ENCODE measurements at places on chromosomes 2 and 18. TPM values are rescaled to one million over a fixed set of nuclear protein-coding genes. Genes with fewer than 3 reads are reported as not detected.

DNA sequence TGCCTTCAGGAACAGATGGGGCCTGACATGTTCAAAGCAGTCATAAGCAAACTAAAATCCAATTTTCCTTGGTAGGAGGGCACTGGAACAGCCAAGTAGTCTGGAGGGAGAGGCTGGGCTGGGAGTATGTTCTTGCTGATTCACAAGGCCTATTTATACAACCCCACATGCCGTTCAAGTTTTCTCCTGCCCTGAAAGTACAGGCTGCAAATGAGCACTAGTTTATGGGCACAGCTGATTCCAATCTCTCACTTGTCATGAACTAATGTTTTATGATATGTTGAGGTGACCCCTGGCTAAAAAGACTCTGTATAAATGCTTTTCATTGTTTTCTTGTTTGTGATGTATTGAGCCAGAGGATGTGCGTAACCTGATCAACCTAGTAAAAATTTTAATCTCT, 183.4 kb upstream of the SRD5A2 start:
- no peak for DNase-seq

DNA sequence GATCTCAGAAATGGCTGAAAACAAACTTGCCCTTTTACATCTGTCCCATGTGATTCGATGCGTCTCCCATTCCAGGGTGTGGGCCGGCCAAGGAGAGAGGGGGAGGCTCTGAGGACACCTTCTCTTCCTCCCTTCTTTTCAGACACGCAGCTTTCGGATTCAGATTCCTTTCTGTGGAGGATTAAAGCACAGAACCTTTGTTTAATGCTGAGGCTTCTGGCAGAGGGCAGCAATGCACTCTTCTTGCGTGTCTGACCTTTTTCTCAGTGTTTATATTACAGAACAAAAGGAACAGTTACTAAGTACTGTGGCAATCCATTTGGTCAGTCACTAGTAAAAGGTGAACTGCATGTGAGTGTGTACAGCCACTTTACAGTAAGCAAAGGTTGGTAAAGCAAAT, 268.9 kb upstream of the CCDC68 start:
- DNase-seq = no peak

- peak; percentile 74 for DNase-seq
These were observed 51.0 kb downstream of the TTC27 start for GRCh38 chr2:32678825-32679224.

GRCh38 chr2:70440621-70441020, 113.0 kb downstream of the TGFA start:
- DNase-seq = peak; percentile 25

DNA sequence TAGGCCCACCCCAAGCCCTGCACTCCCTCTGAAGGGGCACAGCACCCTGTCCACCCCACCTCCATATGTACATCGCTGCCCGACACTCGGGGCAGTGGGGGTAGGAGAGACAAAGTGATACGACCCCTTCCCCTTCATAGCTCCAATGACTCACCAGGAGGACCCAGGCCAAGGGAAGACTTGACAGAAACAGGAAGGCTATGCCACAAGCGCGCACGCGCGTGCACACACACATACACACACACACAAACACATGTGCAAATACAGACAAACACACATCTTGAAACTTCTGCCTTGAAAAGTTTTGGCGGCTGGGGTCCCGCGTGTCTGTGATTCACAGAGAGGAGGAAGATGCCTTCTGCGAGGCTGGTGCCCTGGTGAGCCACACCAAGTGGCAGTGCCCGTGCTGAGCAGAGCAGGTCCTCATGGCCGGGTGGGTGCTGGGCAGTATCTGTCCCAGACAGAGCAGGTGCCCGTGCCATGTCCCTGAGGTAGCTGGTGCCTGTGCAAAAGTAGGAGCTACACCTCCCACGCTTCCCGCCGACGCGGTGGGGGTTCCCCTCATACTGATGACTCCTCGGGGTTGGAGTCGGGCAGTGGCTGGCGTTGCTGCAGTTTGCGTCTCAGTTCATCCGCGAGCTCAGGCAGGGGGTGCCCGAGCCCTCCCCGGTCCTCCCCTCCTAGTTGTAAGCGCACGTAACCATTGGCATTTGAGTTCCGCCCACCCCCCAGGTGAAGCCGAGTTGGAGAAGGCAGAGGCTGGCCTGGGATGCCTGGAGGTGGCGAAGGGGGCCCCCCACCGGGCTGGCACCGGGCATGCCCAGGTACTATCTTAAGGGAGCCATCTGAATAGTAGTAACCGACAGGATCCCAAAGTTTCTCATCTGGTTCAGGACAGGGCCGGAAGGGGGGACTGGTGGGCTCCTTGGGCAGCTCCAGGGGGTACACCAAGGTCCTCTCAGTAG, 2.5 kb upstream of the ANKRD39 start:
- no peak for DNase-seq

DNA sequence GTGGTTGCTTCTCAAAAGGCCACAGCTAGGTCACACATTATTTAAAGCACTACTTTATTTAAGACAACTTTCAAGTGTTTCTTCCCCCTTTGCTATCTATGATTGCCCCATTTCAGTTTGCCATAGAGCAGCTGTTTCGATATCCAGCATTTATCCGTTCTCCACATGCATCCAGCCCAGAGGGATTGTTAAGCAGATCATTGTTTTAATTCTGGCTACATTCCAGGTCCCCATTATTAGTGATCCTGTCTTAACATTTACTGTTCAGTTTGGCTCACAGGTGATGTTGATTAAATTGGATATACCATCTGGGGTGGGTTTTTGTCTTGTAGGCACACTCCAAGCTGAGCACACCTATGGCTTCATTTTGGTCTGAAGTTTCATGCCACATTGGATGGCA, 638.7 kb downstream of the ZEB2 start:
- DNase-seq = no peak

GRCh38 chr2:223001797-223002175, 50.2 kb upstream of the KCNE4 start:
- no peak for DNase-seq

GRCh38 chr2:84288293-84288692, 170.8 kb downstream of the SUCLG1 start:
- DNase-seq = no peak

DNA sequence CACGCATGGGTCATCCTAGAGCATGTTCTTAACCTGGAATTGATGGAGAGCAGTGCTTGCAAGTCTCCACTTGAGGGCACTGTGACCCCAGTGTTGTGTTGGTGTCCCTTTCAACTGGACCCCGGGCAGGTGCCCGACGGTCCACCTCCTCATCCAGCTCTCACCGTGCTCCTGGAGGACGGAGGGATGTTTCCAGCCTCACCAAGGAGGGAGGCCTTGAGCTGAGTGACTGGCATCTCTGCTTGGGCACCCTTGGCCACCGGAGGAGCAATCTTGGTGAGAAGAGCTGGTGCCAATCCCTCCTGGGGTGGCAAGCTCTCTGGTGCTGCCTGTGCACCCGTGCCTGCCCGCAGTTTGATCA, 45.4 kb upstream of the ASB18 start:
- peak; percentile 46 for DNase-seq

DNA sequence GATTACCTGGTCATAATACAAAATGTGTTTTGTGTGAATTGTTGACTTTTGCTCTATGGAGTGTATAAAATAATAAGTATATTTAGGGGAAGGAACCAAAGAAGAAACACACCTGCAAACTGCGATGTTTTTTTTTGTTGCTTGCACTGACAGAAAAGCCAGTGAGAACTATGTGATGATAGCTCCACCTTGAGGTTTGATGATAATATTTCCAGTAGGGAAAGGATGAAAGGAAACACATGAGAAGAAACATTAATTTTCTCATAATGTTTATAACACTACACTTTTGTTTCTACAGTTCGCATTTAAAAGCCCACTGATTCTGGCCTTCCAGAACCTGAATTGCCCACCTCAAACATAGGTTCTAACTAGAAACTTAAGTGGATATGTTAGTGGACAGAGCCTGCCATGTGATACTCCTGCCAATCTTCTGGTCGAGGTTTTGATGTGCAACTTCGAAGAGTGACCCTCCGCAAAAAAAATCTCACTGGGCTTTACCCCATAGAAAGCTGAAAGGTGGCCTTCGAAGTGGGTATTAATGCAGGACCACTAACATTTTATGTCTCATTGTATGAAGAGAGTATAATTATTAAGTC, 476.4 kb upstream of the SPHKAP start:
- peak; percentile 29 for DNase-seq

DNA sequence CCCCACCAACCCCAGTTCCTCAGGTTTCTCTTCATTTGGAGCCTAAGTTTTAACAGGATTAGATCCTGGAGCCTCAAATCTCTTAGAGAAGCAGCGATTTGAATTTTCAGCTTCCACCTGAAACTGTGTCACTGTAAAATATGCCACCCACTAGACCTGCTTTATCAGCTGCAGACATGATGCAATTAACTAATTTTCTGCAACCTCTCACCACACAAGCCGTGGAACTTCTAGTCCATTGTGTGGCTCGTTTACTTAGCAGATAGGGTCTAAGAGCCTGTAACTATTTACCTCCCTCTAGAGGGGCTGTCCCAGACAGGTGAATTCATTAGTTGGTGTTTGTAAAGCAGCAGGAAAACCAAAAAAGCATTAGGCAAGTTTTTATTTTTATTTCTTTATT, 31.6 kb upstream of the FZD5 start:
- no peak for DNase-seq

DNA sequence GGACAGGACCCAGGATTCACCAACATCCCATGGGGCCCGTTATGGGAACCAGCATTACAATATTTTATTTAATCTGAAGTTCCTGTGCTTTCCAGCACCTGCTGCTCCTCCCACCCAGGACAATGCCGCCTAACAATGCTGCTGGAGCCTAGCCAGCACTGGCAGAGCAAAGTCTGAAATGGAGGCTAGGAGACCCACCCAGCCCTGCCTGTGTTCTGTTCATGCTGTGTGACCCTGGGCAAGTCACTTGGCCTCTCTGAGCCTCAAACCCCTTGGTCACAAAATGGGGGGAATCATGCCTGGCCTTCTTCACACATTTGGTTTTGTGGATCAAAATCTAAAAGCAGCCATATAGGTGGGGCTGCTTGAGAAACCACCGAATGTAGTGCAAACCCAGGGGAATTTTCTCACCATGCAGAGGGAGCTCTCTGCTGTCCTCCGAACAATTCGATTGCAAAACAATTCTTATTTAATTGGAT, 38.5 kb upstream of the ODC1 start:
- DNase-seq = no peak

Gene ACMSD
- not detected for total RNA-seq

Gene POTEF
- 0.25 TPM for total RNA-seq

Gene MROH2A
- total RNA-seq = not detected

Gene FEV
- total RNA-seq = not detected

Gene PKDCC
- 4.3 TPM for total RNA-seq

Gene NAT8
- total RNA-seq = not detected
